ENCODE measurements at places on chromosomes 13 and 19. TPM values are rescaled to one million over a fixed set of nuclear protein-coding genes. Genes with fewer than 3 reads are reported as not detected.

PRR12 gene
- total RNA-seq = 8.2 TPM

INSR gene
- total RNA-seq = 4.1 TPM

DYRK1B gene
- 11.7 TPM for total RNA-seq

GET3 gene
- 101 TPM for total RNA-seq

IGSF23 gene
- total RNA-seq = 1.2 TPM

EID2B gene
- 3.1 TPM for total RNA-seq

TUBGCP3 gene
- total RNA-seq = 17.2 TPM

MYBPC2 gene
- total RNA-seq = not detected

OR7C1 gene
- total RNA-seq = not detected

CATSPERD gene
- not detected for total RNA-seq

ZGLP1 gene
- not detected for total RNA-seq

ZNF837 gene
- 2.1 TPM for total RNA-seq

RASIP1 gene
- total RNA-seq = 196 TPM

SYNGR4 gene
- not detected for total RNA-seq

GPR183 gene
- not detected for total RNA-seq

TYROBP gene
- total RNA-seq = not detected

CABP5 gene
- not detected for total RNA-seq

ACP7 gene
- 0.10 TPM for total RNA-seq

TMPRSS9 gene
- not detected for total RNA-seq

PSG11 gene
- total RNA-seq = not detected

GPC5 gene
- total RNA-seq = 0.05 TPM

ZNF221 gene
- total RNA-seq = 3.3 TPM

SCGB2B2 gene
- 0.20 TPM for total RNA-seq

FFAR2 gene
- not detected for total RNA-seq

UBAC2 gene
- total RNA-seq = 39.2 TPM

TOMM40 gene
- 129 TPM for total RNA-seq

MUC16 gene
- not detected for total RNA-seq

EDNRB gene
- total RNA-seq = 7.3 TPM

KIR3DL1 gene
- not detected for total RNA-seq

IGFLR1 gene
- 14.1 TPM for total RNA-seq

TEX101 gene
- total RNA-seq = not detected

PSG4 gene
- total RNA-seq = 31.8 TPM

KLF2 gene
- 13.3 TPM for total RNA-seq

CASP14 gene
- not detected for total RNA-seq

AXL gene
- total RNA-seq = 183 TPM

ZNF763 gene
- 0.27 TPM for total RNA-seq

BEST2 gene
- not detected for total RNA-seq

RTBDN gene
- total RNA-seq = not detected

SULT2A1 gene
- total RNA-seq = not detected

GRIK5 gene
- not detected for total RNA-seq

PTPRH gene
- total RNA-seq = 5.3 TPM

AP1M1 gene
- total RNA-seq = 141 TPM

TRPM4 gene
- total RNA-seq = 25.9 TPM

BAX gene
- 190 TPM for total RNA-seq

GRIN3B gene
- total RNA-seq = 2.6 TPM
